ENCODE measurements at places on chromosomes 16 and 17.

DNA sequence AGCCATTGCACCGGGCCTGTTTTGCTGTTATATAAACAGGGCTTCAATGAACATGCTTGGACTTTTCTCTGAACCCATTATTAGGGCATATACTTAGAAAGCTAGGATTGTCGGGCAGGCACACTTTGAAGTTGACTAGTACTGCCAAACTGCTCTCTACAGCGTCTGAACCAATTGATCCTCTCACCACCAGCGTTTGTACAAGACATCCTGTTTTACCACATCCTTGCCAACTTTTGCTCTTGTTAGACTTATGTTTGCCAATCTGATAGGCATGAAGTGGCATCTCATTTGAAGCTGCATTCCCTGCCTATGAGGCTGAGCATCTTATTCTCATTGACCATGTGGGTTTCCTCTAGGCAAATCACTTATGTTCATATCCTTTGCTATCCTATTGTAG lies 7.4 kb upstream of the PPP1R9B start:
- no peak for DNase-seq

- no peak for DNase-seq
Observed at GRCh38 chr17:67509390-67510287, 132.6 kb downstream of the PITPNC1 start.

- no peak for DNase-seq
Observed at GRCh38 chr17:15910791-15911190, 34.1 kb upstream of the ADORA2B start.

DNA sequence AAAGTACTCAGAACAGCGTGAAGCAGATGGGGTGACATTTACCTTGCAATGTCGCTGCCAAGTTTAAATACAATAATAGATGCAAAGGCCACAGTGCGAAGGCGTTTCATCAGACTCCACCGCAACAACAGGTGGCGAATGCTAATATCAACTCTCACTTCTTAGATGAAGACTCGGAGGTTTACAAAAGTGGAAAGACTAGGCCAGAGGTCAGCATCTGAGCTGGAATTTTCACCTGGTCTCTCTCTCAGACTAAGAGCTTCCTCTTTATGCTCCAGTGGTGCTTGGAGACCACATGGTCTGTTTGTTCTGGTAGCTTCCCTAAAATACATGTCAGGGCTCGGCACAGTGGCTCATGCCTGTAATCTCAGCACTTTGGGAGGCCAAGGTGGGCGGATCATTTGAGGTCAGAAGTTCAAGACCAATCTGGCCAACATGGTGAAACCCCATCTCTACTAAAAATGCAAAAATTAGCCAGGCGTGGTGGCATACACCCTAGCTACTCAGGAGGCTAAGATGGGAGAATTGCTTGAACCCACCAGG lies 169.1 kb downstream of the XYLT1 start:
- DNase-seq = no peak

- DNase-seq = no peak
Observed at GRCh38 chr17:13933441-13934276, 135.6 kb upstream of the COX10 start.

DNA sequence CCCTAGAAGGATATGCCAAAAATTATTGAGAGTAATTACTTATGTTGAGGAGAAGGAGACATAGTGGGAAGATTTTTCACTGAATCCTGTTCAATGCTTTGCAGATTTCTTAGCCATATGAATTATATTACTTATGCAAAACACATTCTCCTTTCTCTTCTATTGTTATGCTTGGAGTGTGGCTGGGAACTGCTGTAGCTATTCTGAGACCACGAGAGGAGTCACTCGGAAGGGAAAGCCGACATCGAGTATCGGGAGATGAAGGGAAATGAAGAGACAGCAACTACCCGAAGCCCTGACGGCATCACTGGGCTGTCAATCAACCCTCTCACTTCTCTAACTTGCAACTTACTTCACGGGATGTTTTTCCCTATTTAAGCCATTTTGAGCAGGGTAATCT lies 39.6 kb downstream of the STX8 start:
- no peak for DNase-seq

DNA sequence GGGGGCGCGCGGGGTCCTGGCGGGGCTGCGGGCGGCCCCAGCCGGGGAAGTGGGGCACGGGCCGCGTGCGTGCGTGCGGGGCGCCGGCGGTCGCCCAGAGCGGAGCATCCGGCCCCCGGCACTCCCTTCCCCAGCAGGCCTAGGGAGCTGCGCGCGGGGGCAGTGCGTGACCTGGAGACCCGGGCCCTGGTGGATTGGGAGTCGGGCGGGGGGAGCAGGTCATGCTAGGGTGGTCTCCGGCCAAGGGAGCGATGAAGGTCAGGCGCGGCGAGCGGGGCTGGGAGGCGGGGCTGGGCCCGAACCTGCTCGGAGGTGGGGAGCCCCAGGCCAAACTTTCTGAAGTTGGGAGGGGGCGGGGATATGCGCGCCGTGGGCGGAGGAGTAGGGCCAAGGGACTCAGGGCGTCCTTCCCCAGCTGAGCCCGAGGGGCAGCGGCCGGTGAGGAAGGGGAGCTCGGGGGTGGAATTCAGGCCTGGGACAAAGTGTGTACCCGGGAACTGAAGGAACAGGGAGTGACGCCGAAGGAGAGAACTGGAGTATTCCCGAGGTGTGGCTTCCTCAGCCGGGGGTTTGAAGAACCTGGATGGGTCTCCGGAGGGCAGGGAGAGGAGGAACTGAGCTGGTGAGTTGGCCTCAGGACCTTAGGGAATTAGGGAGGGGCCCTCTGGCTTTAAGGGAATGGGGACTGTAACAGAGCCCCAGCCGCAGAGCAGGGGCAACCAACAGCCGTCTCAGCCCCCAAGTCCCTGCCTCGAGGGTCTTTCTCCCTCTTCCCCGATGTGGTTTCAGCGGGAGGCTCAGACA lies 589 bp downstream of the XYLT2 start:
- no peak for DNase-seq

Data from non-pigmented ciliary epithelial cell (primary cell).